ENCODE measurements at places on chromosomes 11 and 22.

DNA sequence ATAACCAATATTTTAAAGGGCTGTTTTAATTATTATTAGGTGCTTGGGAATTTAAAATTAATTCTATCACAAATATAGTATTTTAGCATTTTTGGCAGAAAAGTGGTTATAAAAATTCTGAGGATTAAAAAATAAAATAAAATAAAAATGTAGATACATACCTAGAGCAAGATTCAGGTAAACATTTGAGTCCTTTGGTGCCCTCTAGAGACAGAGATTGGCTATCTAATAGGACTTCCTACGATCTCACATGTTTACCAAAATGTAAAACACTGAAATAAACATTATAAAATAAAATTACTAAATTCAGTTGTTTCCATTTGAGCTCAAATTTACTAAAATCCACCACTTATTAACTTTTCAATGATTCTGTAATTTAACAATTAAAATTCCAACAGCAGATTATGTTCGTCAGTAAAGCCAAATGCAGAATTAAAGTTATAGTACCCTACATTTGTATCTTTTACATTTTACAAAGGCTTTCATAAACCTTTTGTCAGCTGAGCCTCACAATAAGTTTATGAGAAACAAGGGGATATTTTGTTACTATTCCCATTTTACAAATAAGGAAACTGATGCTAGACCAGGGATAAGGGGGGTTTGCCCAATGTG lies 27.7 kb downstream of the SLC36A4 start:
- DNase-seq: no peak

- DNase-seq: no peak
Observed at GRCh38 chr22:23370251-23370650, 189.9 kb downstream of the BCR start.

DNA sequence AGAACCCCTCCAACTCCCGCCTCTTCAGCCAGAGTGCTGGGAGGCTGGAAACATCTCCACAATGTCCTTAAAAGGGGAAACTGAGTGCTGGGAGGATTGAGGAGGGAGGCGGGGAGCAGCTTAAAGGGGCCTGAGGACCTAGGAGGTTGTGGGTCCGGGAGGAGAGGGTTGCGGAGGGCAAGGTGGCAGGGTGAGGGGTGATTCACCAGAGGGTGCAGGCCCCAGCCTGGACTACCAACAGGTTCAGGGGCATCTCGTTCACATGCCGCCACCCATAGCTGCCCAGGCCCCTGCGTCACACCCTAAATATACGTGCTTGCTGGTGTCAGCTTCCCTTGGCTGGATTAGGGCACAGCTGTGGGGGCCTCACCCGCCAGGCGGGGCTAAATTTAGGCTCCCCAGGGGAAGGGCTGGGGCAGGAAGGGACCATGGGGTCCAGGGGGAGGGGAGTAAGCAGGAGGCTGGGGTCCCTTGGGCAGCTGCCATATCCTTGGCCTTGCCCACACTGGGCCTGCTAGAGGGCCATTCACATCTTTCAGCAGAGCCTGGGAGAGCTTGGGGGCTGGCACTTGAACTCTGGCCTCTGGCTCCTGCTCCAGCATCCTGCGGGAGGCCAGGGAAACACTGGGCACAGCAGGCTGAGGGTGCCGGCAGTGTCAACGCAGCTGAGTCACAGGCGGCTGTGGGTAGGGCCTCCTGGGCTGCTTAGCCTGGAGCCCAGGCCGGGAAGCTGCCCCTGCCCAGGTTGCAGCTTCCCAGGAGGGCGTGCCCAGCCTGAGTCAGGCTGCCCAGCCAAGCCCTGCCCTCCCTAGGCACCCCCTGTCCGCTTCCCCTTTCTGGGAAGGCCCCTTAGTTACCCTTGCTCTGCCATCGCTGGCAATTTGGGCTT lies 1.3 kb downstream of the EHBP1L1 start:
- no peak for DNase-seq

DNA sequence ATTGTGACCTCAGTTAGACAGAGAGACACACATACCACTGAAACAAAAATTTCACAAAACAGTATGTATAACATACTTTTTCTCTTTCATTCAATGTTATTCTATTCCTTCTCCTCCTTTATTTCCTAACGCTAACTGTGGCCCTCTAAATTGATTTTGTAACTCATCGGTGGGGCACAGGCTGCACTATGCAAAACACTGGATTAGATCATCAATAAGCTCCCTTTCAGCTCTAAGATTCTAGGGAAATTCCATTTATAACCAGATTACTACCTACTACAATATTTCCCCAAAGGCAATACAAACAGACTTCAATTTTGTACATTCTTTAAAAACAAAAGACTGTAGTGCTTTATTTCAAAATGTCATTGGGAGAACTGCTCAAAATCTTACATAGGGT lies 6.1 kb downstream of the FJX1 start:
- DNase-seq: no peak

DNA sequence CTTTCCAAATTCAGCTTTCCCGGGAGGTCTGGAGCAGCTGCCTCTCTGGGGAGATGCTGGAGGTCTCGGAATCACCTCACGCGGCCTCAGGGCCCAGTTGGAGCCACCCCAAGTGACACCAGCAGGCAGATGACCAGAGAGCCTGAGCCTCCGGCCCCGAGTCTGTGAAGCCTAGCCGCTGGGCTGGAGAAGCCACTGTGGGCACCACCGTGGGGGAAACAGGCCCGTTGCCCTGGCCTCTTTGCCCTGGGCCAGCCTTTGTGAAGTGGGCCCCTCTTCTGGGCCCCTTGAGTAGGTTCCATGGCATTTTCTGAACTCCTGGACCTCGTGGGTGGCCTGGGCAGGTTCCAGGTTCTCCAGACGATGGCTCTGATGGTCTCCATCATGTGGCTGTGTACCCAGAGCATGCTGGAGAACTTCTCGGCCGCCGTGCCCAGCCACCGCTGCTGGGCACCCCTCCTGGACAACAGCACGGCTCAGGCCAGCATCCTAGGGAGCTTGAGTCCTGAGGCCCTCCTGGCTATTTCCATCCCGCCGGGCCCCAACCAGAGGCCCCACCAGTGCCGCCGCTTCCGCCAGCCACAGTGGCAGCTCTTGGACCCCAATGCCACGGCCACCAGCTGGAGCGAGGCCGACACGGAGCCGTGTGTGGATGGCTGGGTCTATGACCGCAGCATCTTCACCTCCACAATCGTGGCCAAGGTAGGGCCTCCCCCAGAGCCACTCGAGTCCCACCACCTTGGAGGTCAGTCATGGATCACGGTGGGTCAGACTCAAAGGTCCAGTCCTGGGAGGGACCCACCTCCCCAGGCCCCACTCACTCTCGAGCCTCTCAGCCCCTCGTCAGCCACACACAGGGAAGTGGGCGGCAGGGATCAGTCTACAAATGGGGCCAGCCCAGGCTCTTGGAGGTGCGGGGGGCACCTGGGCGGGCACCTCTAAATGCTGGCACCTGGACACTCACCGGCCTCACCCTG lies 525 bp downstream of the SLC22A12 start:
- no peak for DNase-seq

GRCh38 chr22:32318361-32318760 lies 39.3 kb upstream of the RFPL3 start:
- no peak for DNase-seq

GRCh38 chr22:29149841-29150555 lies 55.7 kb upstream of the EMID1 start:
- no peak for DNase-seq

GRCh38 chr11:5449023-5449422 lies at the start of gene OR51I2:
Gene OR51I2 (plus strand): TSS chr11:5449323. CDS start chr11:5453489, 4,166 bp downstream.
- no peak for DNase-seq

GRCh38 chr11:122882857-122883645 lies 492 bp downstream of the JHY start:
- peak; percentile 58 for DNase-seq

- no peak for DNase-seq
Observed at GRCh38 chr11:130369713-130370112, 55.0 kb upstream of the ZBTB44 start.

DNA sequence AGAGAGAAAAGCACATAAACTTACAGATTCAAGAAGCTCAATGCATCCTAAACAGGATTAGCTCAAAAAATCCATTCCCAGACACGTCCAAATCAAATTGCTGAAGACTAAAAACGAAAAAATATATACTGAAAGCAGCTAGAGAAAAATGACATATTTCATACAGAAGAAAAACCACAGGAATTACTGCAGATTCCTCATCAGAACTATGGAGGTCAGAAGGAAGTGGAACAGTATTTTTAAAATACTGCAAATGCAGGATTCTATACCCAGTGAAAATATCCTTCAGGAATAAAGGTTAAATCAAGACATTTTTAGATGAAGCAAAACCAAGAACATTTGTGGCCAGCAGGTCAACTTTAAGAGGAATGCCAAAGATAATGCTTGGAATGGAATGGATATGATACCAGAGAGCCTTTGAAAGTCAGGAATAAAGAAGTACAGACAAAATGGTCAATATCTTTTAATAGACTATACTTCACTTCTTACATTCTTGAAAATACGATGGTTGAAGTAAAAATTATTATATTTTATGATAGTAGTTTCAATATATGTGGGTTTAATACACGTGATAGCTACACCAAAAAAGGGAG lies 352.9 kb downstream of the CTTN start:
- DNase-seq: no peak

DNA sequence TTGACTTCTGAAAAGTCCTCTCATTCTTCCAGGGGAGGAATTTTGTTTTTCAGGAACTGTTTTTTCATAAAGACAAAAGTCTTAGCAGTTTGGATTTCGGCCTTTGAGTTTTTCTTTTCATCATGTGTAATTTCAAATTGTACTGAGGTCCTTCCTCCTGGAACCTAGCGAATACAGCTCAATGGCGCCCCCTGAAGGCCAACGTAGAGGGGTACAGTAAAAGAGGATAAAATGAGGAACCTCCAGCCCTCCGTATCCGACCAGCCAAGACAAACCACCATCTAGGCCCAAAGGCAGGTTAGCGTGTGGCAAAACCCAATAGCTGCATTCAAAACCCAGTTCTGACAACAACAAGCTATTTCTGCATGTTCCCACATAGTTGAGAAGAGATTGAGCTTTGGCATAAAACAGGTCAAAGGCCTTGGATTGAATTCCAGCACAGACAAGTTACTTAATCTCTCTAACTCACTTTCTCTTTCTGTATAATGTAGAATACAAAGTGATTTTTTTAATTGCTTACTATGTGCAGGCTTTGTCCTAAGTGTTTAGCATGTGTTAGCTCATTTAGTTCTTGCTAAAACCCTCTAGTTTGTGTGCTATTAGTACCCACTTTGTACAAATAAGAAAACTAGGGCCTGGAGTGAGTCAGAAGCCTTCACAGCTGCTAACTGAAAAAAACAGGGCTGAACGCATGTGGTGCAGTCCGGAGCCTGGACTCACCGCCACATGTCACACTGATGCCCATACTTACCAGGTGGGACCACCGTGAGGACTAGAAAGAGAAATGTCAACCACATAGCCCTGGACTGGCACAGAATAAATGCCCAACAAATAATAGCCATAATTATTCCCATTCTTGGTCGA lies 43.2 kb upstream of the ETS1 start:
- peak; percentile 13 for DNase-seq

GRCh38 chr11:94203070-94203469 lies 74.4 kb downstream of the PANX1 start:
- no peak for DNase-seq

GRCh38 chr22:42470366-42471082 lies 38.3 kb upstream of the NFAM1 start:
- DNase-seq: no peak

GRCh38 chr11:15099267-15099666 lies 15.5 kb upstream of the INSC start:
- DNase-seq: no peak

DNA sequence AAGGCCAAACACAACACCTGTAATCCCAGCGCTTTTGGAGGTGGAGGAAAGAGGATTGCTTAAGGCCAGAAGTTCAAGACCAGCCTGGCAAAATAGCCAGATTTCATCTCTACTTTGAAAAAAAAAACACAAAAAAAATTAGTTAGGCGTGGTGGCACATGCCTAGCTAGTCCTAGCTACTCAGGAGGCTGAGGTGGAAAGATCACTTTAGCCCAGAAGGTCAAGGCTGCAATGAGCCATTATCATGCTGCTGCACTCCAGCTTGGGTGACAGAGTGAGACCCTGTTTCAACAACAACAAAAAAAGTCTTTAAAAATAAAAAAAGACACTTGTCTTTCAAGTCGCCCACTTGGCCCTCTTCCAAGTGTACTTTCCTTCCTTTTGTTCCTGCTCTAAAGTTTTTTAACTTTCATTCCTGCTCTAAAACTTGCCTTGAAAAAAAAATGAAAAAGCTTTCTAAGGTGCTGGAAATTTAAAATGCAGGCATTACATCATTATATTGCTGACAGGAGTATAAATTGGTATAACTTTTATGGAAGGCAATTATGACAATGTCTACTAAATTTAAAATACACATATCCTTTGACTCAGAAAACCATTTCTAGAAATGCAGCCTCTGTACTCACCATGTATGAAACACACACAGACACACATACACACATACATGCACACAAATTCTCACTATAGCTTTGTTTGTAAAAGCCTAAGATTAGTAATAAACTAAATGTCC lies 12.7 kb downstream of the LIPT2 start:
- no peak for DNase-seq

- DNase-seq: no peak
Observed at GRCh38 chr11:77775936-77776335, 44.6 kb downstream of the RSF1 start.

DNA sequence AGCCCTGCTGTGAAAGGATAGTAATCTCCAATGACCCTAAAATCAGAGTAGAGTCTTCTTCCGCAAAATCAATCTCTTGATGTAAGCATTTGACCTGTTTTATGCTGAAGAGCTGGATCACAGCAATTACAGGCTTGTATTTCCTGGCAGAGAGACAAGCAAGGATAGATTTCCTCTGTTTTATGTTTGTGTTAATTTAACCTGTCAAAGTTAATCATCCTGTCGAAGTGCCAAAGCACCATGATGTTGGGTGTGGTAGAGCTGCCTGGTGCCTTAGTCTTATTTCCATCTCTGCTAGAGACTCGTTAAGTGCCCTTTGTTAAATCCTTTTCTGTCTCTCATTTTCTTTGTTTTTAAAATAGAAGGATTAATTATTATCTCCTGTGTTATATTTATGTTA lies 248.1 kb downstream of the CNTN5 start:
- DNase-seq: no peak

All from cerebellum (tissue), 4 donors.